ENCODE measurements at places on chromosomes 6 and 20.

GRCh38 chr20:37343212-37343993, 2.5 kb upstream of the SRC start:
- no peak for DNase-seq

GRCh38 chr6:129345890-129346289, 364.1 kb downstream of the ARHGAP18 start:
- DNase-seq, result no peak

GRCh38 chr6:37657112-37657886, 40.4 kb downstream of the MDGA1 start:
- no peak for DNase-seq

DNA sequence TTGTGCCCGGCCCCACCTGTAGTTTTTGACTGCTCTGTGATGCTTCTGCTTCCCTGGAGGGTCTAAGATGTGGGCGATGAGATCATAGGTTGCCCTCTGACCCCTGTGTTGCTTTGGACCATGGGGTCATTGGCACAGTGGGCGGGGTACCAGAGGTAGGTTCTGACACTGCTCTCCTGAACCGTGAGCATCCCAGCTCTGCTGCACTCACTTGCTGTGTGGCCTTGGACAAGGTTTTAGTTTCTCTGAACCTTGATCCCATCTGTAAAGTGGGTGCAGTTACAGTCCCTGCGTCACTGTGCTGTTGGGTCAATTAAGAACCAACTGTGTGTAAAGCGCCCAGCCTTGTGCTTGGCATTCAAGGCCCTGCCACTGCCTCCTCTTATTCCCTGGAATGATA, 30.9 kb downstream of the SRC start:
- DNase-seq, result no peak

DNA sequence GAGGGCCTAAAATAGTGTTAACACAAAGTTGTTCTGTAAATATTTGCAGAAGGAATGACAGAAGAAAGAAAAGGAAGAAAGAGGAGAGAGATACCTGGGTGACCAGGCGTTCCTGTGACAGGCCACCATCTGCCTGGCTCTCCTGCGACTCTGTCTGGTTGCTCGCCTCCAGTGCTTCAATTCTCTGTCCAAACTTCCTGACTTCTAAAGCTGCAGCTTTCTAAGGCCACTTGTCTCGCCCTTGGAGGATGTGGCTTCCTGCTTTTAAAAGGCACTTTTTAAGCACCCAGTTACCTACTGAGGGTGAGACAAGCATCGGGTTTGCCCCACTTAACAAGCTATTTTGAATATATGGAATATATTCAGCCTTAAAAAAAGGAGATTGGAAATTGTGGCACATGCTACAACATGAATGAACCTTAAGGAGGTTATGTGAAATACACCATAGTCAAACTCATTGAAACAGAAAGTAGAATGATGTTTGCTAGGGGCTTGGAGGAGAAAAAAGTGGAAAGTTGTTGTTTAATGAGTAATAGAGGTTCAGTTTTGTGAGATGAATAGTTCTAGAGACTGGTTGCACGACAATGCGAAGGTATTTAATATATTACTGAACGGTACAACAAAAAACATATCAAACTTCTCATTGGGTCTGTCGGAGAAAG, 32.8 kb downstream of the VIP start:
- DNase-seq, result no peak

DNA sequence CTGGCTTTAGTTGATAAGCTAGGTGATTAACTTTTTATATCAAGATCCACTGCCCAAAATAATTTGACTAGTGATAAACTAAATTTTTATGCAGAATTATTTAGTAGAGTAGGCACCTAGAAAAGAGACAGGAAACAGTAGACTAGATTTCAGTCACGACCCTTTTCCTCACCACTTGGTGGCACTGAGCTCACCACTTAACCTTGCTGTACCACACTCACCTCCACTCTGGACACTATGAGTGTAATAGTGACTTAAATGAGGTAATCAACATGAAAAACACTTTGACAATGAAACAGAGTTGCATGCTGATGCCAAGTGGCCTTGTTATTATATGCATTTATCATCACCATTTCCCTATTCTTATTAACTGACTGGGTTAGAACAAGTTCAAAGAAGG, 730.4 kb downstream of the KIF16B start:
- DNase-seq, result no peak

DNA sequence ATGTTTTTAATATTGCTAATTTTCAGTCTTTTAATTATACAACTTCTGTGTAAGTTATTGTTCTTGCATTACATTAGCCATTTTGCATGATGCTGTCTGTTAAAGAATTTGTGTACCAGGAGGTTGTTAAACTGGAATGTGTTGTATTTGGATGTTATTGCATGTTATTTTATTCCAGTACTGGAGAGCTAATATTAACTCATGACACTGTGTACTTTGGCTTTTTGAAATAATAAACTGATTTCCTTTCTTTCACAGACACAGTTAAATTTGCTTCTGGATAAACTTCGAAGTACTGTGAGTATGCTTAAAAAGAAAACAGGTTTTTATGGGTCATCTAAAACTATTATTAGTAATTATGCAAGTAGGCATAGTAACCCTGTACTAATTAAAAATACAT, 121.3 kb downstream of the MYO6 start:
- DNase-seq, result no peak

DNA sequence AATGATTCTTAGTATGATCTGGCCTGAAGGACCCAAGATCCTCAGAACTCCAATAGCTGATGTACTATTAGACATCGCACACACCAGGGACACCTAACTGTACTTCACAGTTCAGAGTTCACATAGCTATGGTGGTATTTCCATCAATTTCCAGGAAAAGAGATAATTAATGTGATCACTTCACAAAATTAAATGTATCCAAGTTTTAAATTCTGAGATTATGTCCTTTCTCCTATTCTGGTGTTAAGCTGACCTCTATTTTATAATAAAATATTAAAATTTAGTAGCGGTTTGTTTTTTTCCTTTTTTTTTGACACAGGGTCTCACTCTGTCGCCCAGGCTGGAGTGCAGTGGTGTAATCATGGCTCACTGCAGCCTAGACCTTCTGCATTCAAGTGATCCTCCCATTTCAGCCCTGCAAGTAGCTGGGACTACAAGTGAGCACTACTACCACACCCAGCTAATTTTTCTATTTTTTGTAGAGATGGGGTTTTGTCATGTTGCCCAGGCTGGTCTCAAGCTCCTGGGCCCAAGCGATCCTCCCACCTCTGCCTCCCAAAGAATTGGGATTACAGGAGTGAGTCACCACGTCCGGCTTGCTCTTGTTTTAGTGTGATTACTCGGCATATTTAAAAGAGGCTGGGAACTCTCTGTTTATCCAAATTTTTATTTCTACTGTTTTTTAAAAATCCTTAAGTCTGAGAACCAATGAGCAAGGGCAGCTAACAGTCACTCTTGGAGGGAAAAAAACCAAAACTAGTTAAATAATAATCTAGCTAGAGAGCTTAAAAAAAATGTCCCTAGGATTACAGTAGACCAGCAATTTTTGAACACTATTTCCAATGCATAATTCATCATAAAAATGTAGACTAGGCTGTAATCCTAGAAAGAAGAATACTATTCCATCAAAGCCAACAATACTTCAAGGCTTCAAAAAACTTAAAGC, 16.0 kb downstream of the KIF13A start:
- DNase-seq, result no peak

DNA sequence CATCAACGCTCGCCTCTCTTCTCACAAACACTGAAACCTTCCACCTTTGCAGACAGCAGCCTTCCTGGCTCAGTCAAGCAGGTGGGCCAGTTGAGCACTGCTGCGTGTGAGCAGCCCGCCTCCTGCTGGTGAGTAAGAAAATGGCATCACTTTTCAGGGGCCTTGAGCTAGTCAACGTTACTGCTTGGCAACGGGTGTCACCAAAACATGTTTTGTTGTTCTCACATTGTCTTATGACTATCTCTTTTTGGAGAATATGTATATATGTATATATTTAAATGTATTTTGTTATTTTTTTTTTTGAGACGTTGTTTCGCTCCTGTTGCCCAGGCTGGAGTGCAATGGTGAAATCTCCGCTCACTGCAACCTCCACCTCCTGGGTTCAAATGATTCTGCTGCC, 97.0 kb upstream of the AGPAT4 start:
- DNase-seq, result peak; percentile 79

DNA sequence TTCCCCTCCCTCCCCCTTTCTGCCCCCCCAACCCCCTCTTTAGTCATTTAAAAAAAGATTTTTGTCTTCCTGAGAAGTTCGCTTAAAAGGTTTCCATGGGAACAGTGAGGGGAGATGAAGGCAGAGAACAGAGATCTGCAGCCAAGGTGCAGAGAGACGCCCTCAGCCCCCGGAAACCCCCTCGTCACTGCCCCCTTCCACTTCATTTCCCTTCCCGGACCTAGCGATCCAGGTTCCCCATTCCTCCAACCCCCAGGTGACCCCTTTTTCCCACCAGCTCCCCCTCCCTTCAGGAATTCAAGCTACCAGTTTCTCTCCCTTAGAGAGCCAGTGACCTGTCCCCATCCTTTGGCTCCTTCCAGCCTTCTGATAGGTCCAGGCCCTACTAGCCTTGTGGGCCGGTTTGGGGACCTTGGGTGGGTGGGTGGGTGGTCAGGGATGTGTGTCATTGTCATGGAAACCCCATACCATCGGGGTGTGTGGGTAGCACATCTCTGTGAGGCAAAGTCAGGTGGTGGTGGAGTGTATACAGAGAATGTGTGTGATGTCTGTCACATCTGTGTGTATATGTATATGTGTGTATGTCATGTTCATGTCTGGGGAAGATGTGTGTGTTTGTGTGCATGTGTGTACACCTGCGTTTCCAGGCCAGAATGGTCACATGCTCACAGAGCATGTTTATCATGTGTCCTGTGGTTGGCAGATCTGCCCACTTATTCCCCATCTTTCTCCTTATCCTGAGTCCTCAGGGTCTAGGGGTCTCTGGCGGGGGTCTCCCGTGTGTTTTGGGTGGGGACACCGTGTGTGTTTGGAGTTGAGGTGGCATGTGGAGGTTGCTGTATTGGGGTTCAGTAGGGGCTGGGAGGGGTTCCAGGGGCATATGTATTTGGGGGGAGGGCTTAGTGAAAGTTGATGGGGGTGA, 7.0 kb downstream of the SYNGAP1 start:
- no peak for DNase-seq

DNA sequence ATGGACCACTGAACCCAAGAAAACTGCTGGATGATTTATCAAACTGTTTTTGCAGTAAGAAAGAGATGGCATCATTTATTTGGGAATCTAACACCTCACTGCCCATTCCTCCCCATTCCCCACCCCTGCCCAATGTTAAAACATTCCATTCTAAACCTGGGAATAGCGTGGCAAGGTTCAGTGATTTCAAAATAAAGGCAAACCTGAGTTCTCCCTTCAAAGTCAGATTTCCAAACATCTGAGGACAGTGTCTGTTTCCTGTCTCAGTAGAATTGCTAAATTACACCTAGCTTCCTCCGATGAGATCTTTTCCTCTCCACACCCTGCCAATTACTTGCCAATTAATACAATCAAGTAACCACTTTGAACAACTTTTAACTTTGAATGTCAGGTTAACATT, 127.4 kb upstream of the ARMC2 start:
- DNase-seq, result no peak

DNA sequence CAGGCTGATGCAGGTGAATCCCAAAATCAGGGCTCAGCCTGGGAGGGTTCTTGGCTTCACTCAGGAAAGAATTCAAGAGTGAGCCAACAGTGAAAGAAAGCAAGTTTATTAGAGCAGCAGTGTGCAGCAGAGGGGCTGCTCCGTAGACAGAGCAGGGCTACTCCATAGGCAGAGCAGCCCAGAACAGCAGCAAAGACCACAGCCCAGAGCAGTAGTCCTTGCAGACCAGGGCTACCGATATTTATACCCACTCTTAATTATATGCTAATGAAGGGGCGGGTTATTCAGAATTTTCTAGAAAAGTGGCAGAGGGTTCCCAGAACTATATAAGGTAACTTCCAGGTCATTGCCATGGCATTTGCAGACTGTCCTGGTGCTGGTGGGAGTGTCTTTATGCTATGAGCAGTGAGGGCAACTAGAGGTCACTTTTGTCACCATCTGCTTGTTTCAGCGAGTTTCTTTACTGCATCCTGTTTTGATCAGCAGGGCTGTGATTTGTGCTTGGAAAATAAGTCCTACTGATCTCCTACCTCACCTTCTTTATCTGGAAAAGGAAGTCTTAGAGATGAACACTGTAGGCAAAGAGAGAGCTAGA, 39.8 kb upstream of the PTPN1 start:
- no peak for DNase-seq

DNA sequence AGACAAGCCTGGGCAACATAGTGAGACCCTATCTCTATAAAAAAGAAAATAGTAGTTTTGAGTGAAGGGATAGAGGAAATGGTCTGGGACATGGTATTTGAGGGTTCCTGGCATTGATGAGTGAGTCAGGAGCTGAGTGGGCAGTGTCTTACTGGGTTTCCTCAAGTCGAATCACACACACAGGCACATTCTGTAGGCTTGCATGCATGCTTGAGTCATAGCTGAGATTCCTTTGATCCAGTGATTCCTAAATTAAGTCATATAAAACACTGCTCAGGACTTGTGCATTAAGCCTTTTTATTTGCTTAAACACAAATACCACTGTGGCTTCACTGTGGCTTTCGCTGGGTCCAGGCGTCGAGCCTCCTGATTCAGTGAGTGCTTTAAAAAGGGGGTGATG, 71.8 kb upstream of the TMEM181 start:
- DNase-seq, result no peak

DNA sequence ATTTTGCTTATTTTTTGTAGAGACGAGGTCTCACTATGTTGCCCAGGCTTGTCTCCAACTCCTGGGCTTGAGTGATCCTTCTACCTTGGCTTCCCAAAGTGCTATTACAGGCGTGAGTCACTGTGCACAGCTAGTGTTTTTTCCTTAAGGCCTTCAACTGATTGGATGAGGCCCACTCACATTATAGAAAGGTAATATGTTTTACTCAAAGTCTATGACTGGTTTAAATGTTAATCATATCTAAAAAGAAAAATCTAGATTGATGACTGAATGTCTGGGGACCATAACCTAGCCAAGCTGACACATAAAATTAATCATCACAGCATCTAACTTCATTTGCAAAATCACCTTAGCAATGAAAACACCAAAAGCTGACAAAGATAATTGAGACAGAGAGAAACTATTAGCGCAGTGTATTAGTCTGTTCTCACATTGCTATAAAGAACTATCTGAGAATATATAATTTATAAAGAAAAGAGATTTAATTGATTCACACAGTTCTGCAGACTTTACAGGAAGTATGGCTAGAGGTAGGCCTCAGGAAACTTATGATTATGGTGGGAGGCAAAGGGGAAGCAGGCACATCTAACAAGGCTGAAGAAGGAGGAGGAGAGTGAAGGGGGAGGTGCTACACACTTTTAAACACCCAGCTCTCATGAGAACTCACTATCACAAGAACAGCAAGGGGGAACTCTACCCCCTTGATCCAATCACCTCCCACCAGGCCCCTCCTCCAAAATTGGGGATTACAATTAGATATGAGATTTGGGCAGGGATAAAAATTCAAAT, 66.8 kb upstream of the ARHGAP18 start:
- no peak for DNase-seq

GRCh38 chr6:29490055-29490454, 2.3 kb upstream of the MAS1L start:
- no peak for DNase-seq

GRCh38 chr6:9126878-9127560, 691.7 kb upstream of the SLC35B3 start:
- DNase-seq, result no peak
